EL (cell line): ENCODE measurements at places on chromosomes 7 and 10.

GRCh38 chr10:67780759-67781538, 57.0 kb downstream of the DNAJC12 start:
- no peak for DNase-seq

GRCh38 chr10:23834091-23834490, 374.8 kb upstream of the KIAA1217 start:
- no peak for DNase-seq

DNA sequence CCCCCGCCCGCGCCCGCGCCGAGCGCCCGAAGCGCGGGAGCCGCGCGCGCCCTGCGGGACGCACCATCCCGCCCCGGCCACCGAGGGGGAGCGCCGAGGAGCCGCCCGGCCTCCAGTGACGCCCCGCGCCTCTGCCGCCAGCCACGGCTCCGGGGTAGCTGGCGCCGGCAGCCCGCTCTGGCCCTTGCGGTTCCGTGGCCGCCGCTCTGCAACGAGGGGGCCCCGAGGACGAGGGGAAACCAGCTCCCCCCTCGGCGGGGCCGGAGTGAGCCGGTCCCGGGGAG, at the start of gene PAXIP1:
Gene PAXIP1 (minus strand): TSS at position 33 of the 284 bp plus-strand sequence. CDS start 195 bp downstream, outside the sequence.
- DNase-seq, result peak; percentile 54

DNA sequence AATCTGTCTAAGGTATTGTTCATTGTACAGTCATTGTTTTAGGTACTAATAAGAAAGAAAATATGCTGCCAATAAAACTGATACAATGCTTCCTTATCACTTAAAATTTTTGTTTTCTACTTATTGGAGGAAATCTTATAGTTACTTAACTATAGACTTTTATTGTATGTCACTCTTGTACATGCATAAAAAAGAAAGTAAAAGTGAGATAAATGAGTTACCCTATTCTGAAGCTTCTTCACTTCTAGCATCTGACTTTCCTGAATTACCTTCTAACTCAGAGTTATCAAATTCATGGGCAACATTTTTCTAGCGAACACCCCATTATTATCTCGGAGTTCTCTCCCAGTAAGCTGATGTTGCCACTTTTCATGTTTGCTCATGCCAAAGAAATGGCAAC, 504.9 kb downstream of the SH2D4B start:
- DNase-seq, result no peak

- no peak for DNase-seq
Observed at GRCh38 chr7:10734595-10734994, 239.1 kb upstream of the PHF14 start.

GRCh38 chr7:13770305-13770704, 219.2 kb downstream of the ETV1 start:
- no peak for DNase-seq

- DNase-seq, result no peak
Observed at GRCh38 chr10:99406149-99406548, 24.3 kb downstream of the GOT1 start.

DNA sequence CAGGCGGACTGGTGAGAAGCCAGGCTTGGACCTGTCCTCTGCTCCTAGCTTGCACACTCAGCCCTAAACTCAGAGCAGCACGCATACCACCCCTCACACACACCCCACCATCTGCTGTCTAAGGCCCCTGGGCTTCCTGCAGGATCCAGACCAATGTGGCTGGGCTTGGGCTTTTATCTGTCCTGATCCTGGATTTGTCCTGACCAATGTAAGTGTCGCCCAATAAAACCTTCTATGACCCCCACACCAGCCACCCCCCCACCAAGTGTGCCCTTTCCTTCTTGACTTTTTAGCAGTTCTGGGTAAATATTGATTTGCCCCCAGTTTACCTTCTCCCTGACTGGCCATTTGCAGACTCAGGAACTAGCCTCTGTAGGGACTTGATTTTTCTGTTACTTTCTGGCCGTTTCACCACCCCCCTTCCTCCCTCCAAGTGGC, 1.7 kb upstream of the HOXA13 start:
- no peak for DNase-seq

DNA sequence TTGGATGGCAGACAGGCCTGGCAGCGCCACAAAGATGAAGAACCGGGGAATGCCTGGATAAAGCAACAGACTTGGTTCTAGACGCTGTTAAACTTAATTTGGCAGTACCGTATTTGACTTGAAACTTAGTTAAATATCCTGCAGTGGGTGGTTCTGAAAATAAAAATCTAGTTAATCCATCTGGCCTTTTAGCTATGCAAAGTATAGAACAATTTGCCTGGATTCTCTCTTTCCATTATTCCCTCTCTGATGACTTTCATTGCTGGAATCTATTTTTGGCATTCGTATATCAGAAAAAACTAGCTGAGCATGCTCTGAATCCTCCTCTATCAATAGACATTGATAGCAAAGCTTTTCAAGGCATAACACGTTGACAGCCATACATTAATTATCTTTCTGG, 203.6 kb downstream of the MACC1 start:
- no peak for DNase-seq

GRCh38 chr10:124550293-124551034, 88.8 kb downstream of the LHPP start:
- DNase-seq, result no peak

DNA sequence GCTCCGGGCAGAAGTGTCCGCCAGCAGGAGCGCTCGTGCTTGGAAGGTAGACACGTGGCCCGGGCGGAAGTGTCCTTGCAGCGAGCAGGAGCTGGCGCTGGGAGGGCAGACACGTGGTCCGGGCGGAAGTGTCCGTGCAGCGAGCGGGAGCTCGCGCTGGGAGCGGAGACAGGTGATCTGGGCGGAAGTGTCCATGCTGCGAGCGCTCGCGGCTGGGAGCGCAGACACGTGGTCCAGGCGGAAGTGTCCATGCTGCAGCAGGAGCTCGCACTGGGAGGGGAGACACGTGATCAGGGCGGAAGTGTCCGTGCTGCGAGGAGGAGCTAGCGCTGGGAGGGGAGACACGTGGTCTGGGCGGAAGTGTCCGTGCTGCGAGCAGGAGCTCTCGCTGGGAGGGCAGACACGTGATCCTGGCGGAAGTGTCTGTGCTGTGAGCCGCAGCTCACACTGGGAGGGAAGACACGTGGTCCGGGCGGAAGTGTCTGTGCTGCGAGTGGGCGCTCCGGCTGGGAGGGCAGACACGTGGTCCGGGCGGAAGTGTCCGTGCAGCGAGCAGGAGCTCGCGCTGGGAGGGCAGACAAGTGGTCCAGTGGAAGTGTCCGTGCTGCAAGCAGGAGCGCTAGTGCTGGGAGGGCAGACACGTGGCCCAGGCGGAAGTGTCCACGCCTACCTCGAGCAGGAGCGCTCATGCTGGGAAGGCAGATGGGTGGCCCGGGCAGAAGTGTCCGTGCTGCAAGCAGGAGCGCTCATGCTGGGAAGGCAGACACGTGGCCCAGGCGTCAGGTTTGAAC, 41.1 kb upstream of the PRKAR1B start:
- DNase-seq, result no peak

DNA sequence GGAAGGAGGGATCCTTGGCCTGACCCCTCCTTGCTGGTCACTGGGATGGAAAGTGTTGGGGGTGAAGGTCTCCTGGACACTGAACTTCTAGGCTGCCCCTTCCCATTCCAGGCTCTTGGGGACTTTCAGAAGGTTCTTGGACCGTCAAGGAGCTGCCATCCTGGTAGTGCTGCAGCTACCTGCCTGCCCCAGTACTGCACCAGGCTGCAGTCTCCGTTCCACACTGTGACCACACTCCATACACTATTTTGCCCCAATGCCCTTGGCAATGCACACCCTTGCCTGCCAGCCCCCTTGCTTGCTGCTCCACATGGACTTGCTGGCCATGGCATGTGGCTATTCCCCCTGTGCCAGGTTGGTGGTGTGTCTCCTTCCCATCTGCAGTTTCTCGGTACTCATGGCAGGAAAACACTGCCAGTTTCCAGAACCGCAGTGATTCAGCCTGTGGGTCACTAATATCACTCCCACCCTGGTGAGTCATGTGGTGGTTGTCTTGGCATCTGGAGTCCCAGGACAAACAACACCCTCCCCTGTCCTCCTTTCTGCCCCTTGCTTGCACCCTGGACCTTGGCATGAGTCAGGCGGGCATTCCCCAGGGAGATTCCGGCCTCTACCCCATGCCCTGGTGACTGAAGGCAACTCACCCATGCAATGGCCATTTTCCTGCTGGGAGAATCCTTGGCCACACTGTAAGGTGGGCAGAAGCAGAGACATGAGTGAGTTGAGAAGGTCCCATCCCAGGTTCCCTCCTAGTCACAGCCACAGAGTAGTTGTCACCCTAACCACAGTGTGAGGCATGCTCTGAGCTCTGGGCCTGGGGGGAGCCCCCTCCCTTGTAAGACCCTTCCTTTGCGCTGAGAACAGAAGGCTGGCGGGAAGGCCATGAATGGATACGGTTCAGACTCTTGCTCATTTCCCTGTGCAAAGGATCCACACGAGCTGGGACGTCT, 32.8 kb downstream of the GOLGA7B start:
- peak; percentile 89 for DNase-seq

DNA sequence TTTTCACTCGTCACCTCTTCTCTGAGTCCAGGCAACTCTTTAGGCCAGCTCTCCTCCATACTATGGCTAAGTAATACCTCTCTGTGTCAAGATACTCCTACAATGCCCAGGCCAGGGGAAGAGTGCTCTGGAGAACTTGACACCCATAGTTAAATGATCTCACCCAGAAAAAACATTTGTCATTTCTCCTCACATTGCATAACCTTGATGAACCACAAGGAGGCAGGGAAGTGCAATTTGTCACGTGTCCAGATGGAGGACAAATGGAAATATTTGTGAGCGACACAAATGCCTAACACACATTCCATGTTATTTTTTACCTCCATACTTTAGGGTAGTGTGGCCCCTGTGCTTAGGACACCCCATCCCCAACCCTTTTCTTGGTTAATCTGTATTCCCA, 78.3 kb downstream of the HTR7 start:
- peak; percentile 23 for DNase-seq
